NCI-H1930 (cell line): ENCODE measurements at places on chromosomes 3 and 15.

DNA sequence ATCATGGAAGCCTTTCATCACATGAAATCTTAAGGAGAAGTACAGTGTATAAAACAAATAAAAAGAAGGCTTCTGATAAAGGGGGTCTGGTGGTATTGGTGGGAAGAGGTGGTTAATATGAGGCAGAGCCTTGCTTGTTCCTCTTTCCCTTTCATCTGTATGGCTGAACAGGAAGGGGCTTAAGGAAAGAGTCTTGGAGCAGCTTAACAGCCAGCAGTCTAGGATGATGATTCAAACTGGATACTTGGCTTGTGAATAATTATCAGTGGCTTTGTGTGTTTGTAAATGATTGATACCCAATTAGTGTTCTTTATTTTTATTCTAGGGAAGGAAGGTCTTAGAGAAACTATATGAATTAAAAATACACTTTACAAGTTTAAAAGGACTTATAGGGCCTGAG is 29.1 kb upstream of the TCAIM start:
- DNase-seq: no peak

DNA sequence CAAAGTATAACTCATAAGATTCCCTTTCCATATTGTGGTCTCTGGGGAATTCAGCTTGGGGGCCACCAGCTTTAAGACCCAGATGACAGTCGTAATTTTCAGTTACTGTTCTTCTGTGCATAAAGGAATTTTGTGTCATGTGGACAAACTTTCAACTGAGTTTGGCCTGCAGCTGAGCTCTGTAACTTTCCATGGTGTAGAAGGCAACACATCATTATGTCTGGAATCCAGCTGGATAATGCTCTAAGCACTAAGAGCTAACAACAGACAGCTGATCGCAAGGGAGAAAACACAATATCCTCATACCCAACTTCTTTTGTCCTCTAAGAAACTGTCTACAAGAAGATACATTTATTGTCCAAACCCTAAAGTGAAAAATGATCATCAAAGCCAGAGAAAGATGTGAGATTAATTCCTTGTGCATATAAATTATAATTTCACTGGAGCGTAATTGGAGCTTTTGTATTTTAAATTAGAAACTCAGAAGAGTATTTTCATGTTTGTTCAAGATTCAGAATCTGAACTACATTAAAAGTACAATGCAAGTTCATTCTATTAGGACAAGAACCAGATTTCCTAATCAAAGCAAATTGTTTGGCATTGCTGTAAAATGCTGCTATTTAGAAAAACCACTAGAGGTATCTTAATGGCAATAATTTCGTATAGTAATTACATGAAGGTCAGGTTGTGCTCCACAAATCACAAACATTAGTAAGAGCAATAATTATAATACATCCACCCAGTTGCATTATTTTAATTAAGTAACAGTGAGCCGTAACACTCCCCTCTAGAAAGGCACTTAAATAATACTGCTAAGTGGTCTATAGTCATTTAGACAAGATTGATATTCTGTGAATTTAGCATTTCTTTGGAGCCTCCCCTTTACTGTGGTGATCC is 218.8 kb downstream of the ATP8B4 start:
- no peak for DNase-seq

- DNase-seq: no peak
These were observed 133.3 kb upstream of the HACD2 start for GRCh38 chr3:123718108-123718507.

DNA sequence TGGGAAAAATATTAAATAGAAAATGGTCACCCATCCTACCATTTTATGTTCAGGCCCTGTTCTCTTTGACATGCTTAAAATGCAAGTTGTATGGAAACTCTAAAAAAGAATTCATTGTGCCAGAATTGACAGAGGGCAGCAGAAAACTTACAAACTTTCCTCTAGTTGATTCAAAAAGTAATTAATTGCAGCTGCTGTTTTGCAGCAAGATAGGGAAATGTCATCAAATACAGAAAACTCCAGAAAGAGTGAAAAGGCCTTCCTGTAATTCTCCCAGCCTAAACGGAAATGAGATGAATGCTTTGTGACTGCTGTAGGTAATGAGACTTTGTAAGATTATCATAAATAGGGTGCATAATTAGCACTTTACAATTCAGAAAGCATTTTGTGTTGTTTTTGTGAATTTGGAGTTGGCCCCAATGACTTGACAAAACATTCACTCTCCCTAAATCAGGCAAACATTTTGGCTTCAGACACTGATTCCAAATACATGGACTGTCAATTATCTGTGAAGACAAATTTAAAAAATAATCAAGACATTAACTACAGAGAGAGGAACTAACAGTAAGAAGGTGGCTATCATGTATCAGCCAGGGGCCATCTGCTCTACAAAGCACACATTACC is 861.8 kb downstream of the SQOR start:
- DNase-seq: no peak

DNA sequence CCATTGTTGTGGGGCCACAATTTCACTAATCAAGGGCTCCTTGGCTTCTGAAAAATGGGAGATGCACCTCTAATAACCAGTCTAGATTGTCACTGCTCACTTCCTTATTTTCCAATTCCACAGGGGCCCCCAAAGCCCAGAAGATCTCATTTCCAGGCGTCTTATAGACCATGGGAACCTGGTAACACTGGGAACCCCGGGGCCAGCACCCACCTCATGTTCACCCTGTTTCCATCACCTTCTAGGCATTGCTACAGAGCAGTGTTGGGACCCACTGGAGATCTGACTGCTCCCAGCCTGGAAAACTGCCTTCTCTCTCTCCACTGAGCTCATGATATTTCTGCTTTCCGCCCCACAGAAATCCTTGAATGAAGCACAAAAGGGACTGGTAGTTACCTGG is 61.5 kb downstream of the TFRC start:
- no peak for DNase-seq

DNA sequence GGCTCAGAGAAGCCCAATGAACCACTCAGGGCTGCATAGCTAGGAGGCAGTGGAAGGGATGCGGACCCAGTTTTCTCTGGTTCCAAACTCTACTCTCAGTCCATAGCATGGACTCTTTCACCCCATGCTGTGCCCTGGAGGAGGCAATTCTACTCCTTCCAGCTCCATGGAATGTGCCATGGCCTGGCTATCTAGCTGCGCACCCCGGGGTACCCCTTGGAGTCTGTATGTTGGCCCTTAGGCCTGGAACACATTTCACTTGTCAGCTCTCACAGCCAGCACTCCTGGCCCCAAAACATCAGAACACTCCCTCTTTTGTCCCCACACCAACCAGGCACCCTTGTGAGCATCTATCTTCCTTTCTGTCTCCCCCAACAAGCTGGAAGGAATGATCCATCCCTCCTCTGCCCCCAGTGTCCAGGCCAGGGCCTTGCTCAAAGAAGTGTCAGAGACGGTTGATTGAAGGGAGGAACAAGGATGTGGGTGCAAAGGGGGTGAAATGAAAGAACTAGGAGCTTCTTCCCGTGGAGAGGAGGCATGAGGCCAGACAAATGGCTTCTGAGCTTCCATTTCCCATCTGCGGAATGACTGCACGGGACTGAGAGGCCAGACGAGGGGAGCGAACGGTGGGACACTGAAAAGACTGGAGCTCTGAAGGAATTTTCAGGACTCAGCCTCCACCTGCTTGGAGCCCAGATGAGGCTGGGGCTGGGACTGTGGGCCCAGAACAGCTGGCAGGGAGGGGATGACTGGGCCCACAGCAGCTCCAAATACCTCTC is 2.8 kb downstream of the PRSS50 start:
- DNase-seq: no peak

DNA sequence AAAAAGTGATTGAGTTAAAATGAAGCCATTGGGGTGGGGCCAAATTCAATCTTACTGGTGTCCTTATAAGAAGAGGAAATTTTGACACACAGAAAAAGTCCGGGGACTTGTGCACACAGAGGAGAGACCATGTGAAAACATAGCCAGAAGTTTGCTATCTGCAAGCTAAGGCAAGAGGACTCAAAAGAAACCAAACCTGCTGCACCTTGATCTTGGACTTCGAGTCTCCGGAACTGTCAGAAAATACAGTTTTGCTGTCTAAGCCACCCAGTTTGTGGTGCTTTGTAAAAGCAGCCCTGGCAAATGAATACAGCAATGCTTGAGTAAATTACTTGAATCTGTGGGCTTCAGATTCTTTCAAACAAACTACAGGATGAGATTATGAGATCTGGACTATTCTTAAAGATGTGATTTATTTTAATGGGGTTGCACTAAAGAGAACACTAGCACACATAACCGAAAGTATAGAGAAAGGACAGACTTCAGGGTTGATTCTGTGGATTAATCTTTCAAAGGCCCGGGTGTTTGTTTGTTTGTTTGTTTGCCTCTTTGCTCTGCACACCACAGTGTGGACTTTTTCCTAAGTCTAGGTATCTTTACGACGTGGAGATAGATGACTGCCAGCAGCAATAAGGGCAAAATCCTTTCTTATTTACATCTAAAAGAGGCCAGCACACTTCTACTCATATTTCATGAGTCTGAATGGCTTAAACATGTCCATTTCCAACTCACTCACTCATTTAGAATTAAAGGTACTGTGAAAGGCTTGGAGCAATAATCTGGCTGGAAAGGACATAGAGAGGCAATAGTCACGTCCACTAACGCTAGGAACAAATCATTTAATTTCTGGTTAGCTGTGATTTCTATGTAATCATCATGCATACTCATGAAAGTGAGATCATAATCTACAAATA is 53.9 kb upstream of the SSR3 start:
- DNase-seq: no peak

DNA sequence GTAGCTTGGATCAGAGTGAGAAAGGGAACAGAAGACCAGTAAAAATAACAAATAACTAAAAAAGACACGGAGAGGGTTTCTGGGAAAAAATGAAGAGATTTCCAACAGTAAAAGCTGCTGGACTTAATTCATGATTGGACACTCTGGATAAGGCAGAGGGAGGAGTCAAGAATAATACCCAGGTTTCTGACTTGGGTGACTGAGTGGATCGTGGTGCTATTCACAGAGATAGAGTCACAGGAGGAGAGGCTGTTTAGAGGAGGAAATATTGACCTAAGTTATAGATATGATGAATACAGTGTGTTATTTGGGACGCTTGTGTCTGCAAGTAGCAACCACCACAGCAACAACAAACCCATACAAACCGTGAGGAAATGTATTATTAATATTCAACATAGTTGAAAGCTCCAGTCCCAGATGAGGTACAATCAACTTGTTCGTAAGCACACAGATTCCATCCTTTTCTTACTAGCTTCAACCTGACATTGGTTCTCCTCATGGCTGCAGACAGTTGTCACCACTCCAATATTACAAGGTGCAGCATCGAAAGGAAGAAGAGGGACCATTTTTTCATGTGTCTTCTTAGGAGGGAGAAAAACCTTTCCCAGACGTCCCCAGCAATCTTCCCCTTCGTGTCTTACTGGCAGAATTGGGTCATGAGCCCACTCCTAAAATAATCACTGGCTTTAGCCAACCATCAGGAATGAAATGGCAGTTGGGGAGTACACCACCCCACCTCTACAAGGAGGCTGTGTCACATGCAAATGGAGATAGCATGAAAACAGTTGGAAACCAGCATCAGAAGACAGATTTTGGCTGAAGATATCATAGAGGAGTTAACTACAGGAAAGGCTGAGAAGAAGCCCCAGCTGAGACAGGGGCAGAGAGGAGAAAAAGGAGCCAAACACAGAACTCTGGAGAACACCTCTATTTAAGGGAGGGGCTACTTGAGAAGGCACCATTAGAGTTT is 387.8 kb downstream of the SHQ1 start:
- DNase-seq: no peak

DNA sequence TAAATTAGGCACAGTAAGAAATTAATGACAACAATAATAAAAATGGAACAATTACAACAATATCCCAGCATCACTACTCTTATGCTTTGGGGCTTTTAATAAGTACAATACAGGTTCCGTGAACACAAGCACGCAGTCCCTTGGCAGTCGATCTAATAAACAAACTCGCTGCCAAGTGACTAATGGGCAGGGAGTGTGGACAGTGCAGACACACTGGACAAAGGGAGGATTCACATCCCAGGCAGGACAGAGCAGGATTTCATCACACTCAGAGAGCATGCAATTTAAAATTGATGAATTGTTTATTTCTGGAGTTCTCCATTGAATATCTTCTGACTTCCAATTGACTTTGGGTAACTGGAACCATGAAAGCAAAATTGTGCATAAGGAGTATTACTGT is 524.1 kb upstream of the CFAP20DC start:
- no peak for DNase-seq

DNA sequence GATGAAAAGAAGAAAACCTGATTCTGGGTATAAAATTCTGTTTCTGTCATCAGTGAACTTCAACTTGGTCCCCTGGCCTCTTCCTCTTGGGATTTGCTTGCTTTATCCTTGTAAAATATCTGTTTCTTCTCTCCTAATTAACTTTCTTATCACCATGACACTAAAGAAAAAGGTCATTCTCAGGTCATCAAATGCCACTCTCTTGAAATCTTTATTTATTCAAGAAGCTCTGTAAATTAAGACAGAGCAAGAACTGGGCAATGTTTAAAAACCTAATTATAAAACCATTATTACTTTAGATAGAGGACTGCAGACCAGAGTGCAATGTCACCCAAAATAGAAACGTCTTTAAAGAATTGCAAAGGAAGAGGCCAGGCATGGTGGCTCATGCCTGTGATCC is 6.0 kb upstream of the LIPC start:
- DNase-seq: no peak

GRCh38 chr3:182485301-182485700 is 308.0 kb upstream of the ATP11B start:
- DNase-seq: no peak

DNA sequence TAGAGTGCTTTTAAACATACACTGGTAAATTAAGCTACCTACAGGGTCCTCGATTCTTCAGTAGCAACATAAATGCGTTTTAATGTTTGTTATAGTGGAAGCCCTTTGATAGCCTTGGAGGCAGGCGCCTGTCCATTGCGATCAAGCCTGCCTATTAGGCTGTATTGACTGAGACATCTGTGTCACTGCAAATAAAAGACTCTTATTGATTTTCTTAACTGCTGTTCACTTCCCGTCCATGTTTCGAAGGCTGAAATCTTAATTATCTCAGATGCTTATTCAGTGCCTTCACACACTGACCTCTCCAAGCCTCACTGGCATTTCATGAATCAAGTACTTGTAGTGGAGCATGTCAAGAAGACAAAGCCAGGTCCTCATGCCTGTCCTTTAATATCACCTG is 51.1 kb downstream of the MAP2K5 start:
- no peak for DNase-seq

DNA sequence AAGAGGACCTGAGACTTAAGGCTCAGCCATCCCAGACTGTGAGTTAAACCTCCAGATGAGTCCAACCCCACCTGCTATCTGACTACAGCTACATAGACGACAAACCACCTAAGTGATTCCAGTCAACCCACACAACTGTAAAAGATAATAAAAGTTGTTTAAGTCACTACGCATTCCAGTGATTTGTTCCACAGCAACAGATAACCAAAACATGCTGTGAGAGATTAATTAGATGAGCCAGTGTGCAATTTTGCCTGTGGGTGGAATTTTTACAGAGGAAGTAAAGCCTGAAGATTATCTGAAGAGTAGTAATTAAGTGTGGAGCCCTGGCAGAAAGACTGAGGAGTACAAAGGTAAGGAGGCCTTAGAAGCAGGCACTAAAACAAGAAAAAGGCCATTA is 5.4 kb downstream of the BTBD1 start:
- DNase-seq: no peak
